ENCODE measurements at places on chromosomes 5 and 9.

DNA sequence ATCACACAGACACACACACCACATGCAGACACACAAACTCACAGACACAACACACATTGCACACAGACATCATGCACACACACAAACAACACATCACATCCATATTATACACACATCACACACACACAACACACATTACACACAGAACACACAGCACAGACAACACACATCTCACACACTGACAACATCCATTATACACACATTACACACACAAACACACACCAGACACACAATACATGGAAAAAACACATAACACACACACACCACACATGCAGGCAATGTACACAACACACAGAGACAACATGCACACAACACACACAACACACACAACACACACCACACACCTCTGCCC lies 4.8 kb upstream of the CCDC187 start:
- DNase-seq: no peak

- no peak for DNase-seq
Measured at GRCh38 chr5:59058969-59059687, 476.3 kb downstream of the RAB3C start.

GRCh38 chr5:98787131-98787719 lies 13.8 kb downstream of the RGMB start:
- DNase-seq: no peak

- DNase-seq: no peak
Measured at GRCh38 chr5:177427919-177428573, 1.6 kb downstream of the GRK6 start.

GRCh38 chr5:56822981-56823380 lies 7.6 kb downstream of the MAP3K1 start:
- DNase-seq: no peak

DNA sequence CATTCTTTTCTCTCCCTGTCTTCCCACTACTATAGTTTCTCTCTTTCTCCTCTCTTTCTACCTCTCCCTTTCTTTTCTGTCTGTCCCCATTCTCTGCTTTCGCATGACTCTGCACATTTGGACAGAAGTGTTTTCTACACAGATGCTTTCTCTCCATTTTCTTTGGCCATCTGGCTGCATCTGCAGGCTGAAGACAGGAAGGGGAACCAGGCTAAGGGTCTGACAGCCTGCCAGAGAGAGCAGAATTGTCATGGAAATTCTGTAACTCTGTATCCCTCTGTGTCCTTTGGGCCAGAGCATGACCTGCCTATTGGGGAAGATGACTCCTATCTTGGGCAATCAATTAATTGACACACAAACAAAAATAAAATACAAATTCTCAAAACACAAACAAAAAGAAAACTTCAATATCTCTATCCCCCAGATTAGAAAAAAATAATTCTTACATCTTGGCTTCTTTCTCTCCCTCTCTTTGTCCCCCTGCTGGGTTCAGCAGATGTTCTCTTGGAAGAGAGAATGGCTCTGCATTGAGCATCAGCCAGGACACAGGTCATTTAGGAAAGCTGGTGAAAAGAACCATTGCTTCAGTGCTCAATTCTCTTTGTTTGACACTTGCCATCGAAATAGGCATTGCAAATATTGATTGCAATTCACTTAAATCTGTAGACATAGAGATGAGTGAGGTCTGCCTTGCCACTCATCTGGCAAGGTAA lies 415.9 kb upstream of the KLF4 start:
- no peak for DNase-seq

- DNase-seq: no peak
Measured at GRCh38 chr5:59856358-59856757, 37.2 kb downstream of the PDE4D start.

- DNase-seq: no peak
Measured at GRCh38 chr9:70883963-70884793, 237.2 kb downstream of the TRPM3 start.

GRCh38 chr5:124056991-124057723 lies 545.2 kb downstream of the CSNK1G3 start:
- no peak for DNase-seq

DNA sequence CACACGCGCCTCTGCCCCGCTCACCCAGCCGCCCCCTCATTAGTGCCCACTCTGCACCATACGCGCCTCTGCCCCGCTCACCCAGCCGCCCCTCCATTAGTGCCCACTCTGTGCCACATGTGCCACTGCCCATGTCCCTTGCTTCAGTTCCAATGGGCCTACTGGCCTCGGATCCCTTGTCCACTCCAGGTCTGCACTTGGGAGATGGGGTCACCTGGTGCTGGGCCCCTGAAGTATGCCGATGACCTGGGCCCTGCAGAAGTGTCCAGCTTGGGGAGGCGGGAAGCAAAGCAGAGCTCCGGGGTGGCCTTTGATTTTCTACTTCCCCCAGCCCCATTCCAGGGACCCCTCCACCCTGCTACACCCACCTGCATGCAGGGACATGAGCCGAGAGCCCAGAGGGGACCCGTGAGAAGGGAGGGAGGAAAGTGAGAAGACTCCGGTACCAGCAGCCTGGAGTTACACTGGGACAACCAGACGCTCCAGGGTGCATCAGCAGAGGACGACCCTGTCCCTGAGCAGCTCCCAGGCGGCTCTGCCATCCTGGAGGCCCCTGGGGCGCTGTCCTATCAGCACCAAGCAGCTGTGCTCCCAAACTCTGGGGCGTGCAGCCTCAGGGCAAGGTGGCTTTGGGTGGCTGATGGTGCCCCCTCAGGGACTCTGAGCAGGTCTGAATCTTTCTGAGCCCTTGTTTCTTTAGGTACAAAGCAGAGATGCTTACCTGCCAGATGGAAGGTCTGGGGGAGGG lies 140.8 kb downstream of the RXRA start:
- no peak for DNase-seq

DNA sequence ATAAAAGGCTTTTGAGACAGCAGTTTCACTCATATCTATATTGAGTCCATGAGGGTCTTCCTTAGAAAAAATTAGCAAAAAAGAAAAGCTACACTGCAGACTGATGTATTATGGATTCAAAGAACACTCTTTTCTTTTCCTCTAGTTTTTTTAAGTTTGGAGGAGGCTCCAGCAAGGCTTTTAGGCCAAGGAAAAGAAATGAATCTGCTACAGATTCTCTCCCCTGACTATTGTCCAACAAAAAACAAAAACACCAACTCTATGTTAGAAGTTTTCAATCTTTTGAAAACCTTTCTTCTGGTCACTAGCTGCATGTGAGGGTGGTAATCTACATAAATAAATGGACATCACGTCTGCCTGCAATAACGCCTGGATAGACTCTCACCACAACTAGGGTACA lies 310.4 kb downstream of the ARL15 start:
- DNase-seq: no peak

DNA sequence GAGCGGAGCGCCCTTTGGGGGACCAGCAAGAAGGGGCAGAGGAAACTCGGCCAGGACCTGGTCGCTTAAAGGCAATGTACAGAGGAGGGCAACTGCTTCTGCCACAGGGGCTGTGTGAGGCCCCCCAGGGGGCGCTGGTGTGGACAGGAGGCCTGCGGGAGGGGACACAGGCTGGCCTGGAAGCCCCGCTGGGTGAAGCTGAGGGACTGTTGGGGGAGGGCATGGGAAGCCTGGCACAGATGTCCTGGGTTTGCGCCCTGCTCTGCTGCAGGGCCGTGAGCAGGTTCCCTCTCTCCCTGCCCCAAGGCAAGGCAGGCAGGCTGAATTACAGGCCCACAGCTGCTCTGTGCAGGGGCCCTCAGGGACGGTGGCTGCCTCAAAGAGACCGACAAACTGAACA lies 5.4 kb downstream of the MED22 start:
- no peak for DNase-seq

DNA sequence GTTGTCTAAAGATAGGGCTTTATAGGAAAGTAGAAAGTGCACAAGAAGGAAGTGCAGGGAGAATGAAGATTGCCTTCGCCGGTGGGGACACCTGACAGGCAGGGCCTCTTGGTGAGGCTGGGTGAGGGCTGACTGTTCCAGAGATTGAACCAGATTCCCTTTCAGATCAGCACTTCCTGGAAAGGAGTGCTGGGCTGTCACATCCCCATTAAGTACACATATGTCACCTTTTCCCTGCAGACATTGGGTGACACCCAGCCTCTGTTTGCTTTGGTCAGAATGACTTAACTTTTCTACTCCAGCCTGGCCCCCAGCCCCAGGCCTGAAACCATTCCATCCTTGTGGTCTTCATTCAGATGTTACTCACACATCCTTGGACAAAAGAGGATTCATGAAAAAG lies 7.4 kb upstream of the SHROOM1 start:
- DNase-seq: no peak

- DNase-seq: no peak
Measured at GRCh38 chr5:161446655-161447054, 99.9 kb downstream of the GABRB2 start.

GRCh38 chr5:135230251-135230925 lies 168.6 kb downstream of the MACROH2A1 start:
- no peak for DNase-seq

- peak; percentile 7 for DNase-seq
Measured at GRCh38 chr5:74641735-74642542, 1.4 kb upstream of the ENC1 start.

- DNase-seq: no peak
Measured at GRCh38 chr5:104937598-104937997, 1375.0 kb upstream of the NUDT12 start.

DNA sequence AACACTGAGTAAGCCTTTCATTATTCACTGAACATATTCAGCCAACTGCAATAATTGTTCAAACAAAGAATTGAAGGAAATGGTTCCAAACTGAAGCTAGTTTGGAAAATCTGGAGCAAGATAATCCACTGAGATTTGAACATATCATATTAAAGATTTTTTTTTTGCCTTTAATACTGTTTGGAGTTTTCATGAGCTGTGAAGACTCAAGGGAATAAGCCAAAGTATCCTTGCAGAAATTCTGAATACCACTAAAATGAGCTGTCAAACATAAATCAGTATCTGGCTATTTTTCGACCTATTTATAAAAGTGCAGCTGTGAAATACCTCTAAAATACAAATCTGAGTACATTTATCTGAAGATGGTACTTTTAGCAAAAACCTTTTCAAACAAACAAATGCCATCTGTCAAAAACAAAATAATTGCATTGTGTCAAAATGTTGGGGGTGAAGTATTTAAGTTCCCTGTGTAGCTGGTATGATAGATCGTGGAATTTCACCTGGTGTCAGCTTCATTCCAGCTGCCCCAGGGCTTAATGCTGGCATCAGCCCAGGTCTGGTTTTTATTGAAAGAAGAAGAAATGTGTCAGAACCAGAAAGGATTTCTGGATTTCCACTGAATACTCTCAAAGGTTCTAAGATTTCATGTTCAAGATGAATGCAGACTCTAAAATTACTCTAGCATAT lies 149.0 kb upstream of the GRAMD2B start:
- DNase-seq: no peak

DNA sequence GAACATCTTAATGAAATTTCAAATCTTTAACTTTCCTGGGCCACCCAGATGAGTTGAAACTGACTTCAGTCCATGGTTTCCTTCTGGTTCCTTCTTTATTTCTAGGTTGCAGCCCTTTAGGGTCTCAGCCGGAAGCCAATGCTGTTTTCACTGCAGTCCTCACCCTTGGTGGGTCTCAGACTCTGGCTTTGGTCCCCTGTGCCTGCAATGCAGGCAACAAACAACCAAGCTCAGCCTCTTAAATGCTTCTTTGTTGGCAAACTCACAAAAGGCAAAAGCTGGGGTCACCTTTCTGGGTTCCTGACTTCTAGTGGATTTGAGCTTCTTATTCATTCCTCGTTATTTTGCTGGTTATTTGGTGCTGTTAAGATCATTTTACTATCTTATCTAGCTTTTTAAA lies 19.3 kb upstream of the APC start:
- DNase-seq: no peak

DNA sequence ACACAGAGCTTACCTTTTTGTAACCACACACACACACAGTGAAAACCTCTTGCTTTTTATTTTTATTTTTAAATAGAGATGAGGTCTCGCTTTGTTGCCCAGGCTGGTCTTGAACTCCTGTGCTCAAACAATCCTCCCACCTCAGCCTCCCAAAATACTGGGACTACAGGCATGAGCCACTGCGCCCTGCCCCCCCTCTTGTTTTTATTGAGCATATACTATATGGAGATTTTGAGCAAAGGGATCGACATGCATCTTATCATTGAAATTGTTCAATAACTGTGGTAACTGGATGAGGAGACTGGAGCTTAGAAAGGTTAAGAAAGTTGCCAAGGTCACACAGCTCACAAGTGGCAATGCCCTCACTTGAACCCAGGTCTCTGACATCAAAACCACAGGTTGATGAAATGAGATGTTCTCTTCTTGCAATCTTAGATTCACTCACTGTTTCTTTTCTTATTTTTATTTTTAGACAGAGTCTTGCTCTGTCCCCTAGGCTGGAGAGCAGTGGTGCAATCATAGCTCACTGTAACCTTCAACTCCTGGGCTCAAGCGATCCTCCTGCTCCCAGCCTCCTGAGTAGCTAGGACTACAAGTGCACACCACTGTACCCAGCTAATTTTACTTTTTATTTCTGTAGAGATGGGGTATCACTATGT lies 26.8 kb upstream of the STXBP1 start:
- DNase-seq: no peak

DNA sequence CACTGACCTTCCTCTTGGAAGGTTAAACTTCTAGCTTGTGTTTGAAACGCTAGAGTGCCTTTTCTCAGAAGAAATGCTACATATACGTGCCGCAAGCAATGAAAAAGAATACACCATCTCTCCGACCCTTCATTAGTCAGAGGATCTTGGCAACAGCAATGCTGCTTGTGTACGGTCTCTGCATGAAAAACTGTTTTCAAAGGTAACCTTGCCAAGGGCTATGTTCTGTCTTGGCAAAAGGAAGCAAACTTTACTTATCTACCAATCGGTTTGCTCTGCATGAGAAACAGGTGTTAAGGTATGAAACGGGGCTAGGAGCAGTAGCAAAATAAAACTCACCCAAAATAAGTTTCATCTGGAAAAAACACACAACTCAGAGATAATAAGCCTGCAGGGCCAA lies 297.8 kb downstream of the FBXL17 start:
- DNase-seq: no peak

DNA sequence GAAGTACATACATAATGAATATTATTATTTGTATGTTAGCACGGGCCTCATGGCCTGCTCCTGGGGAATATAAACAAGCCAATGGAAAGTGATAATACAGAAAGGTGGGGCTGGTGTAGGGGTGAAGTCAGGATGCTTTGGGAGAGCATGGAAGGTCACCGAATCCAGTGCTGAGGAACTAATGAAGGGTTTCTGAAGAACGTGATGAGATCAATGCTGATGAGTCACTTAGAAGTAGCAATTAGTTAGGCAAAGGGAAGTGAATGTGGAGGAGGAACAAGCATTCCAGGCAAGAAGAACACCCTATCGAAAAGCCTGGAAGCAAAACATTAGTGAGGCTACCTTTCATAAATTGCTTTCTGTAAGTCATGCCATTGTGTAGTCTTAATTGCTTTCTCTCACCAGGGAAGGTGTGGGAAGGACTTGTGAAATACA lies 2.1 kb downstream of the ANXA1 start:
- DNase-seq: no peak

All from activated gamma-delta T cell (primary cell).